ENCODE measurements at places on chromosomes 1 and 21.

- no peak for DNase-seq
Measured at GRCh38 chr1:92995441-92996430, 34.5 kb upstream of the DIPK1A start.

GRCh38 chr1:62493656-62494055 is 56.8 kb downstream of the USP1 start:
- no peak for DNase-seq

GRCh38 chr1:30700528-30701257 is 22.7 kb downstream of the MATN1 start:
- DNase-seq, result no peak

DNA sequence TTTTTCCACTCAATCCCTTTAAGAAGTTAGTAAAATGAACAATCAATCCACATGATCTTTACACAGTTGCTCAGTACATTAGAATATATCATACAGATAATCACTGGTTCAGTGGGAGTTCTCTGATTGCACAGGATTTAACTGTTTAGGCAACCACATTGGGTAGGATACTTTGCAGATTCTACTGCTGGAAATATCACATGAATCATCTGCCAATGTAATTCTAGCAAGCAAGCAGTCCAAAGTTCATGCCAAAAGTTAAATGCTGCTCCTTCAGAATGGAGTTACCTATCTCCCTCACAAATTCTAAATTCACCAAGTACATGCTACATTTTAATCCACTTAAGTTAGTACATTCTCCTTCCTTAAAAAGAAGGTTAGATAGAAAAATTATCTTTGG is 52.4 kb downstream of the NEGR1 start:
- no peak for DNase-seq

DNA sequence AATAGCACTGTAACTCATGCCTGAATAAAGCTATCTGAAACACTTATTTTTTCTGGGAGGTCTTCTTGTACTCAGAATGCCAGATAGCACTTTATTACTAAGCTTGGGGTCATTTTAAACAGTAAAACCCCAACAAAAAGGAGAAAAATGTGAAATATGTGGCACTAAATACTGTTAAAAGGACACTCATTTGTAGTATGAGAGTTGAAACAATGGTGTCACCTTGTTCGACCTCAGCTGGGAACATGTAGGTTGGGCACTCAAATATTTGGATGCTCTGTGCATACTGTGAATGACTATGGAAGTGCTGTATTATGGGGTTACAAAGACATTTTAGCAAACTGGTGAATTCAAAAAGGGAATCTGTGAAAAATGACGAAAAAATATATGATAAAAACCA is 53.9 kb downstream of the SELENOF start:
- DNase-seq, result no peak

DNA sequence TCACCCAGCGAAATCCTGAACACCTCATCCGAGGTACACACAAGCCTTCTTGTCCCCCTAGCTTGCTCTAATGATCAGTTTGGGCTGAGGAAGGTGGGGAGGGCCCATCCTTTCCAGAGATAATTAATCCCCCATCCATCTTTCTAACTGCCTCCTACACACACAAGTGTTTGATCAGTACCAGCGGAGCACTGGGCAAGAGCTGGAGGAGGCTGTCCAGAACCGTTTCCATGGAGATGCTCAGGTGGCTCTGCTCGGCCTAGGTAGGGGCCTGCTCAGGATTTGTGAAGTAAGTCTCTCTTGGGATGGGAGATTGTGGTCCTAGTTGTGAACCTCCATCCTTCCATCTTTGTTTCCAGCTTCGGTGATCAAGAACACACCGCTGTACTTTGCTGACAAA is 5.8 kb downstream of the ANXA9 start:
- no peak for DNase-seq

GRCh38 chr1:179529482-179530195 is 46.1 kb downstream of the NPHS2 start:
- no peak for DNase-seq

- no peak for DNase-seq
Measured at GRCh38 chr1:12220890-12221289, 8.9 kb upstream of the VPS13D start.

- DNase-seq, result no peak
Measured at GRCh38 chr1:231068762-231069161, 28.7 kb upstream of the FAM89A start.

GRCh38 chr1:55718758-55719671 is 503.9 kb upstream of the USP24 start:
- DNase-seq, result no peak

All from GM10248 (cell line).